NCI-H187 (cell line): ENCODE measurements at places on chromosomes 2 and 18.

GRCh38 chr18:47150824-47151366 is 595 bp upstream of the HDHD2 start:
- no peak for DNase-seq

- DNase-seq, result no peak
Observed at GRCh38 chr2:206064077-206064476, 21.9 kb downstream of the INO80D start.

DNA sequence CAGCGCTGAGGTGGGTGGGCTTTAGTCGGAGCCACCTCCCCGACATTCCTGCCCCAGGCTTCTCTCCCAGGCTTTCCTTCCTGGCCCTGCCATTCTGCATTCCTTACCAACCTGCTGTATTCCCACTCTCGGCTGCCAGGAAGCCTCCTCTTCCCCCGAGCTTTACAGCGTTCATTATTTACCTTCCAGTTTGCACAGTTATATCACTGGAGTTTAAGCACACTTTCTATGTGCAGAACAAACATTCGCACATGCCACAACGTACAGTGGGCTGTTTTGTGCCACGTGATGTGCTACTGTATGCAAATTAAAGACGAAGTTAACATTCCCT is 246.3 kb downstream of the SOX11 start:
- no peak for DNase-seq

- DNase-seq, result no peak
Observed at GRCh38 chr2:29147963-29148362, 32.7 kb downstream of the CLIP4 start.

DNA sequence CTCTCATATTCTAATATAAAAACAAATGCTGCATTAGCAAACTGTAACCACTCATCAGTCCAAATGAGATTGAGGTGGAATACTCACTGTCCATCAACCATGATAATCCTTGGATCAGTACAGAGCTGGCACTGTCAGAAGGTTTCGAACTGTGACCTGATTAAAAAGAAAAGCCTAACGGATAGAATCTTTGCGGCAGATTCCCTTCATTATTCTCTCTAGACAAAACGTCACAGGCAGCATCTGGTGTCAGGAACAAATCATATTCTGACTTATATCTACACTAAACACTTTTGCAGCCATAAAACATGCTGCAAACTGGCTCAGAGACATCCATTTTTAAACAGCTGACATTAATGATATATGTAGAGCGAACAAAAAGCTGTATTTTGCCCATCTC is 677.7 kb upstream of the NXPH2 start:
- DNase-seq, result no peak

GRCh38 chr2:202090530-202090929 is 17.5 kb downstream of the KIAA2012 start:
- DNase-seq, result no peak

- no peak for DNase-seq
Observed at GRCh38 chr18:46297124-46297523, 192.9 kb downstream of the HAUS1 start.

- DNase-seq, result no peak
Observed at GRCh38 chr2:181371782-181372645, 85.2 kb upstream of the ITGA4 start.

DNA sequence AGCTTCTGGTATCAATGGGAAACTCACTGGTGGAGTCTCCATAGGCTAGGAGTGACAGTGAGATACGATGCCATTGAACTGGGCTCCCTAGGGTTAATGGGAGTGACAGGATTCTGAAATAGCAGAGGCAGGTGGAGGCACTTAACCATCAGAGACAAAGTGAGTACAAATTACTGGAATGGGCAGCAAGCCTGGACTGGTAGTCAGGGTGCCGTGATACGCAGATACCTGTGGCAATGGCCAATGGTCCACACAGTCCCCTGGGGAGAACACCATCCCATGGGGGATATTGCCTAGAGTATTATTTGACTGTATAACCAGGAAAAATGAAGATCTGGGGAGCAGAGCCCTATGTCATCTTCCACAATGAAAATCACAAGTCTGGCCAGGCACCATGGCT is 17.3 kb downstream of the CHCHD5 start:
- DNase-seq, result no peak

DNA sequence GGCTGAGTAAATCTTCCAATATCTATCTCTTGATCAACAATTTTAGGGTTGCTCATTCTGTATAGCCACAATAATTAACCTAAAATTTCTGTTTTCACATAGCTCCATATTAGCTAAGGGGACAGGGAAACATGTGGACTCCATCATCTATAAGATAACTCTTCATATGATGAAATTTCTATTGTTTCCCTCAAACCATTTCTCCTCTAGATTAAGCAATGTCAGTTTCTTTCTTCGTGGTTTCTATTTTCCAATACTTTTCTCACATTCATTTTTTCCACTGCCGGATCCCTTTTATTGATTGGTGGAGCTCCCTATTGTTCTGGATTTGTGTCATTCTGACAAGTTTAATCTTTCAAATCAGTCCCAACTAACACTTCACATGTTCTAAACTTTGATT is 1221.3 kb upstream of the ZEB2 start:
- no peak for DNase-seq

GRCh38 chr2:121420486-121420885 is 110.2 kb upstream of the RNU4ATAC start:
- no peak for DNase-seq

DNA sequence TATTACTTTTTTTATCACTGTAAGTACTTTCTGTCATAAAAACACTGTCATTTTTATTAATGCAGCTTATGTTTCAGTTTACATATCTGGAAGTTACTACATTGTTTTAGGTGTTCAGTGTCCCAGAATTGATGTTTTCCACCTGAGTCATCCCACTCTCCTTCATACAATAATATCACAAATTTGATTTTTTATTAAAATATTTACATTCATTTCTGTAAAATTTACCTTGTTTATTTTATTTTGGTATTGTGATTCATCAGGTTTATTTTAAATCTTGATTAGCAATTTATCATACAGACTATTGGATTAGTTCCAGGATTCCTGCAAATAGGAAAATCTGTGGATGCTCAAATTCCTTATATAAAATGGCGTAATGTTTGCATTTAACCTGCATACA is 1662.9 kb downstream of the SUCLG1 start:
- DNase-seq, result no peak

DNA sequence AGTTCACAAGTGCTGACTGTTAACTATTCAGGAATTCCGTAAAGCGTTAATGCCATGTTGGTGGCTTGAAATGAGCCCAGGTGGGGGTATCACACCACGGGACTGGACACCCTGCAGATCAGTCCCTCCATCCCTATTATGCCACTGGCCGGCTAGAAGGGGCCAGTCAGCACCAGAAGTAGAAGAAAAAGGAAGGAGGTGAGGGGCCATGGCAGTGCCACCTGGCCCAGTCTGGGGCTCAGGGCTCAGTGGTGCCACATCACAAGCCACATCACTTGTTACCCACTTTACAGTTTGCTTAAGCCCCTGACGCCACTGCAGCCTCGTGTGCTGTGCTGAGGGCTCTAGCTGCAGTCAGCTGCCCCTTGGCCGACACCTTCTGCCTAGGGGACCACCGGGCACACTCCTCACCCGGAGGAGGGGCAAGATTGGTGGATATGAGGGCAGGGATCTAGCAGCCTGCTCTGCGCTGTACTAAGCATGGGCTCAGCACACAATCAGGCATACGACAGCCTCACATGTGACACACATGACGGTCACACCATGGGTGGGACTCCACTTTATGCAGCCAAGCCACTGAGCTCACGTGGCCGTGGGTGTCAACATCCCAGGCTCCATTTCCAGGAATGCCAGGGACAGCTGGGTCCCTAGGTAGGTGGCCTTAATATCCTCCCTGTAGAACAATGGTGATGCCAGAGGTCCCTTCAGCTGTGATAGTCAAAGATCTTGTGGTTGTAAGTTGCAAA is 3.6 kb downstream of the LIMS2 start:
- DNase-seq, result no peak

DNA sequence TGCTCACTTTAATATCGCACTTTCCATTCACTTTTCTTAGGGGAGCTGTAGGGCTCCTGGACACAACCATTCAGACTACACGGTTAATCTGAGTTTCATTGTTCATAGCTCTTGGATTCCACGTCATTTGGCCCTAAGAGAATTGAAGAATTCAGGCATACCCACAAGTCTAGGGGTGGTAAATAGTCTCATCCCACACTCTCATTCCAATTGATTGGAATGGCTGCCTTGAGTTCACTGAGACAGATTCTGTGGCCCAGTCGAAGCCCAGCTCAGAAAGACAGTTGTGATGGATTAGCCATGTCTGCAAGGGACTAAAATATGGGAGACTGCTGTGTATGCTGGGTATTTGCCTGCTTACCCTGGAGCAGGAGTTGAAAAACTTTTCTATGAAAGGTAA is 124.6 kb downstream of the TFCP2L1 start:
- DNase-seq, result no peak

DNA sequence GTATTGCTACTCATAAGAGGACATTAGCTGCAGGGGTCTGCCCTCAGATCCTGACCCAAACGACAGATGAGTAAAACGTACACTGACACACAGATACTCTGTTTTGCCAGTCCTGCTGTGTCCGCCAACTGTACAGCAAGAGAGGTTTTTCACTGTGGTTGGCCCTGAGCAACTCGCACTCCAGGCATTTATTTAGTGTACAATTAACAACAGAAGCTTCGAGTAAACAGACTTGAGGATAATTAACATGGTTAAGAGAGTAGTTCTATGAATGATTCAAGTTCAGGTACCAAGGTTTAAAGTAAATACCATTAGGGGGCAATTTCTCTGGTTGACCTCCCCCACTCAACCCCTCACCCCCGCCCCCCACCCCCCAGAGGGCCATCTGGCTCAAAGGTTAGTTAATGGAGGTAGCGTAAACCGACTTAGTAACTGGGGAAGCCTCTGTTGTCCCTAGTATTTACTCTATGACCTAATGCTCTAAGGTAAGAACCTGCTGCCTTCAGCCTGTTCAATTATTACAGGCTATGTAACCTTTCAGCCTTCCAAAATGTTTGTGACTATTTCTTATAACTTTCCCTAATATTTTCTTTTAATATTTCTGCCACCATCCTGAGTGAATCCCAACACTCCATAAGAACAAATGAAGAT is 103.9 kb upstream of the XIRP2 start:
- no peak for DNase-seq

DNA sequence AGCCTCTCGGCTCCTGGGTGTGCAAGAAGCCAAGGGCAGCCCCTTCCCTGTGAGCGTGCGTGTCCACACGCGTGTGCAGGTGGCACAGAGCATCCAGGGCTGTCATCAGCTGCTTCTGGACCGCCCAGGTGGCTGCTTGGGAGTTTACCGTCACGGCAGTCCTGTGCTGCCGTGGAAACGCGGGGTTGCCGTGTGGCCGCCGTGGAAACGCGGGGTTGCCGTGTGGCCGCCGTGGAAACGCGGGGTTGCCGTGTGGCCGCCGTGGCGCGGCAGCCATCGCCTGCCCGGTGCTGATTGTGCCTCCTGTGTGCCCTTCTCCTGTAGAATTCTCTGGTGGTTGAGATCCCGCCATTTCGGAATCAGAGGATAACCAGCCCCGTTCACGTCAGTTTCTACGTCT is 71.4 kb downstream of the NFATC1 start:
- no peak for DNase-seq

- DNase-seq, result no peak
Observed at GRCh38 chr2:16682431-16683118, 16.9 kb upstream of the CYRIA start.
